CD4-positive, alpha-beta T cell treated with Interleukin-21 for 1 hour (primary cell): ENCODE measurements at places on chromosomes 11 and 22.

GRCh38 chr11:20559523-20560300 lies 39.7 kb upstream of the SLC6A5 start:
- DNase-seq = no peak

DNA sequence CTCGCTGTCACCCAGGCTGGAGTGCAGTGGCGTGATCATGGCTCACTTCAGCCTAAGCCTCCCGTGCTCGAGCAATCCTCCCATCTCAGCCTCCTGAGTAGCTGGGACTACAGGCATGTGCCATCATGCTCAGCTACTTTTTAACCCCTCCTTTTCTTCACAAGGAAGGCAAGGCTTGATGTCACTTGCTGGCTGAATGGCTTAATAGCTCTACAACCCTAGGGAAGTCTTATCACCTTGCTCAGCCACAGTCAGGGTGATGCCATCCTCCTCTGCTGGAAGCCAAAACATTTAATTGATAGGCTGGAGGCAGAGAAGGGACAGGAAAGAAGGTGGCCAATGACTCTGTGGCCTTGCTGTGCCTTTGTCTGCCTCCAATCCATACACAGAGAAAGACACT lies 131.9 kb downstream of the MED15 start:
- DNase-seq = no peak

- no peak for DNase-seq
Measured at GRCh38 chr11:77181226-77181625, 53.2 kb downstream of the MYO7A start.

DNA sequence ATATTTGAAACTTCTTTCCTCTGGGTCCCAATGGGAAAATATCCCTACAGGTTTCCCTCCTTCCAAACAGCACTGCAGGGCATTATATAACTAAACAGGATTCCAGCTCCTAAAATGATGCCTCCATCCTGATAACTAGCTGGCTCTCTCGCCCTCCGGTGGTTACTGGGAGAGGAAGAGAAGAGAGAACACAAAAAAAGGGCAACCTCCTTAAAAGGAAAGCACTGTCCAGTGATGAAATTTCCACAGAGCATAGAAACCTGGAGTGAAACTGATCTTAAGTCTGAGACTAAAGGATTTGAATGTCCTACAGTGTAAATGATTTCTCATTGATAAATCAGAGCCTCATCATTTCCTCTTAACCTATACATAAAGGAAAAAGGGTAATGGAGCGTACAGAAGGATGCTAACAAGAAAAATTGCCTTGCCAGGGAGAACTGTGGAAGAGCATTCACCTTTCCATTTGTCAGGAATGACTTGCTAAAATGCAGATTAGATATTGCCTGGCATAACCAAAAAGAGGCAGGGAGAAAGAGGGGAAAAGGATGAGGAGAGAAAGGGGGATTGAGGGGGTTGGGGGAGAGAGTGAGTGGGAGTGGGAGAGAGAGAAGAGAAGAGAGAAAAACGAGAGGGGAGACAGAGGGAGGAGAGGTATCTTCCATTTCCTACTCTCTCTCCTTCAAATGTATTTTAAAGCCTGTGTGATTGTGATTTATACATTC lies 121.3 kb downstream of the APOL5 start:
- no peak for DNase-seq

DNA sequence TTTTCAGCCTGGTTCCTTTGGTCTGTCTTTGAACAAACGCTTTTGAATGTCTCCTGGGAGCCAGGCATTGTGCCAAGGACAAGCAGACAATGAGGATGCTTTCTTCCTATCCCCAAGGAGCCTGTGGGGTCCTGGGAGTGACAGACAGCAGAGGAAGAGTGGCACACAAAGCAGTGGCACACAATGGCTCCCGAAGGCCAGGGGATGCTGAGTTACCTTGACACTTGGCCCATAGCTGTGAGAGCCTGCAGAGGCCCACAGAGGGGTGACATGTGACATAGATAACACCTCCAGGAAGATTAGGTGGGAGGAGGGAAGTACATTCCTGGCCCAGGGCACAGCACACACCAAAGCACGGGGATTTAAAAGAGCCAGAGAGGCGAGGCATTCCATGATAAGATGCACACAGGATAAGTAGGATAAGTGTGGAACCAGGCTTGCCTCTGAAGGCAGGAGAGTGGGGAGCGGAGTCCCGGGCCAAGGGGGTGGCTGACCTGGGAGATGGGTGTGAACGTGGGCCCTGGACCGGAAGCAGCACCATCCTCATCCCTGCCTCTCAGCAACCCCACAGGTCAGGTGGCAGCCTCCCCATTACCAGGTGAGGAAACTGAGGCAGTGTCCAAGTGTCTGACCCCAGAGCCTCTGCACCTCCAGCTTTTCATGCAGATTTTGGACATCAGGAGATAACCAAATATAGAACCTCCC lies 6.3 kb downstream of the UPB1 start:
- DNase-seq = no peak

DNA sequence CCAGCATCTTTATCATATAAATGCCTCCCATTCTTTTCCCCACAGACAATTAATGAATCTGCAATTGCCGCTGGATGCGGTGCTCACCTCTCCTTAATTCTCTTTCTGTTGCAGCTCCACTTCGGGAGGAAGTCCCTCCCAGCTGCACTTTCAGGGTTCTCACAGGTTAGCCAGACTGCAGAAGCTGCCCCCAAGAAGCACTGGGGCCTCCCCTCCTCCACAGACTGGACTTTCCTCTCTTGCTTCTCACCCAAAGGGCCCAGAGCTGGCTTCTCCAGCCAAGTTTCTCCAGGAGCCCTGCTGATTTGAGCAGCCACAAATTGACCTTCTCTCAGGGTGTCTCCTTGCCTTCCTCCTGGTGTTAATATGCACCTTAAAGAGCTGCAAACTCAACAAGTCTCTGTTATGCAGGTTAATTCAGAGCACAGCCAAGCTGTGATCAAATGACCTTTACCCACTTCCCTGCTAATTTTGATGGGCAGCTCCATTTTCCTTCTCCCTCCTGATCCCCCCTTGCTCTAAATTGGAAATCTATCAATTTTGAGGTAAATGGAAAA lies 298.9 kb downstream of the BUD13 start:
- no peak for DNase-seq

GRCh38 chr11:134938212-134938611 lies 526.2 kb upstream of the B3GAT1 start:
- DNase-seq = no peak

DNA sequence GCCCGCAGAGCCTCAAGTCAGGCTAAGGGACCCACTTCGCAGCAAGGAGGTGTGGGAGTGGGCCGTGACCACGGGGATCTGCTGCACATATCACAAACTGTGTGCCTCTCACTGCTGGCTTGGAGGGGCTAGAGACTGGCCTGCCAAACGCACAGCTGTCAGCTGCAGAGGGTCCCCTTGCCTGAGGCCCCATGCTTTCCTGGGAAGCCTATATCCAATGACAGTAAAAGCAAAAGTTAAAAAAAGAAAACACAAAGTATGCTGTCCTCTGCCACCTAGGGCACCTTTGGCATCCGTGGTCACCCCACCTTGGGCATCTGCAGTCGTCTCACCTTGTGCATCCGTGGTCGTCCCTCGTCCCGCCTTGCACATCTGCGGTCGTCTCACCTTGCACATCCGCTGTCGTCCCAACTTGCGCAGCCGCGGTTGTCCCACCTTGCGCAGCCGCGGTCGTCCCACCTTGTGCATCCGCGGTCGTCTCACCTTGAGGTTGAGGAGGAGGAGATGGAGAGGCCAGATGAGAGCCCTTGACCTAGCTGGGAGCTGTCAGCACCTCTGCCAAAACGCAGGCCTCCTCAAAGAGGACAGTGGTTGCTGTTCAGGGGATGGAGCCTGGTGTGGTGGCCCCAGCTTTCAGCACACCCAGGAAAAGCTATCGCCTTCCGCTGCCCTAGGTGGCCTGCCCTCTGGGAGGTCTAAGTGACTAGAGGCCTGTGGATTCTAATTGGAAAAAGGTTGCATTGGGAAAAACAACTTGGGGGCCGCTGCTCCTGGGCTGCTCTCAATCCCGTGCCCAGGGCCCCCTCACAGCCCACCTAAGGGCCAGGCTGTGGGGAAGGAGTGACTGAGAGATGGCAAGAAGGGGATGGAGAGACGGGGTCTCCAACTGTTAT lies 90.5 kb downstream of the MYEOV start:
- DNase-seq = no peak

- DNase-seq = no peak
Measured at GRCh38 chr11:5546457-5546856, 1.9 kb downstream of the OR52H1 start.

DNA sequence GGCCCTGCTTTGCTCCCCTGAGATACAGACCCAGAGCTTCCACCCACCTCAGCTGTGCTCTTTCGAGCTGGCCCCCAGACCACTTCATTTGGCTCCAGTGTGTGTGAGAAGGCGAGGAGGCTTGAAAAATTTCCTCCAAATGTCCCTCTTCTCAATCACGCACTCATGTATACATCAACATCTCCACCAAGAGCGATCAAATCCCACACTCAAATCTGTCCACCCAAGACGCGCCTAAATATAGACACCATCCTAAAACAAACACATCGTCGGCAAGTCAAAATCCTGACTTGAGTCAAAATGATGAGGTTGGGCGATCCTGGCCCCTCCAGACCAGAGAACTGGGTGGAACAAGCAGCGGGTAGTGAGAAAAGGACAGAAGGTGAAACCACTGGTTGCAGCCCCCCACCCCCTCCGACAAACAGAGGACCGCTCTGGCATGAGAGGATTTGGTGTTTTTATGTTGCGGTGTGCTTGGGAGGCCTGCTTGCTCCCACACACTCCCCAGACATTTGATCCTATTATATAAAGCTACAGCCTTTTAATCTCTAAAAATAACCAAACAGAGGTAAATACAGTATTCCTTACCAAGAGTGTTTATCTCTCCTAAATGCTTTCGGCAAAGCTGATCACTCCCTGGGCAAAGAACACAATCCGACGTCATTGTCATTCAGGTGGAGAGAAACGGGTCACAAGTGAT lies 10.2 kb downstream of the MN1 start:
- no peak for DNase-seq

GRCh38 chr11:16377746-16378145 lies 21.4 kb upstream of the SOX6 start:
- no peak for DNase-seq

- no peak for DNase-seq
Measured at GRCh38 chr11:87560352-87560751, 522.6 kb downstream of the TMEM135 start.

GRCh38 chr11:46890665-46891064 lies 27.7 kb downstream of the LRP4 start:
- no peak for DNase-seq

DNA sequence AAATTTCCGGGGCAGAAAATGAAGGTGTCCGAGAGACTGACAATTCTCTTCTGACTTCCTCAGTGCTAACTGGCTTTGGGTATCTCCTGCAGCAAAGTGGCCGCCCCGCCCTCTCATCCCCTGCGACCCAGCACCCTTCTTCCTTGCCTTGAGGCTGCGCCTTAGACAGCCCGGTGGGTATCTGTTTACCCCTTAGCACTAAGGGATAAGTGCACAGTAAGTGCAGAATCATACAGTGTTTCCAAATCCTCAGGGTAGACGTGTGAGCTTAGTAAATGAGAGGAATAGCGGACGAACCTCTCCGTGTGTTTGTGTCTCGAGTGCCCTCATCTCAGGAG lies 368 bp upstream of the CHORDC1 start:
- DNase-seq = no peak

DNA sequence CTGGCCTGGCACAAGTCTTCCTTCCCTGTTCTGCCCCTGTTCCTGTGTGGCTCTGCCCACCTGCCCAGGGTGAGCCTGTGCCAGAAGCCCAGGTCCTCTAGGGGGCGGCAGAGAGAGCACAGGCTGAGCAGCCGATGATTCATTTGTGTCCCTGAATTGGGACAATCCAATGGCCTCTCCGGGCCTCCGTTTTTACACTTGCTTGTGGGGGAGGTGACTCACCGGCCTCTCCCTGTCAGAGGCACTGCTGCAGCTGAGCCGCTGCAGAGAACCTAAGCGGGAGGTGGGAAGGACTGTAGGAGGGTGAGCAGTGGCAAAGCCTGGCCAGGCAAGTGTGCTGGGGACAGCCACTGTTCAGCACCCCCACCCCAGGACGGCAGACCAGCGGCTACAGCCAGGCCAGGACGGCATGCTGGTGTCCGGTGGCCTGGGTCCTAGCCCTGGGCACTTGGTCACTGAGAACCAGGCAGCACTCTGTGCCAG lies 65.2 kb upstream of the LMO1 start:
- peak; percentile 24 for DNase-seq

DNA sequence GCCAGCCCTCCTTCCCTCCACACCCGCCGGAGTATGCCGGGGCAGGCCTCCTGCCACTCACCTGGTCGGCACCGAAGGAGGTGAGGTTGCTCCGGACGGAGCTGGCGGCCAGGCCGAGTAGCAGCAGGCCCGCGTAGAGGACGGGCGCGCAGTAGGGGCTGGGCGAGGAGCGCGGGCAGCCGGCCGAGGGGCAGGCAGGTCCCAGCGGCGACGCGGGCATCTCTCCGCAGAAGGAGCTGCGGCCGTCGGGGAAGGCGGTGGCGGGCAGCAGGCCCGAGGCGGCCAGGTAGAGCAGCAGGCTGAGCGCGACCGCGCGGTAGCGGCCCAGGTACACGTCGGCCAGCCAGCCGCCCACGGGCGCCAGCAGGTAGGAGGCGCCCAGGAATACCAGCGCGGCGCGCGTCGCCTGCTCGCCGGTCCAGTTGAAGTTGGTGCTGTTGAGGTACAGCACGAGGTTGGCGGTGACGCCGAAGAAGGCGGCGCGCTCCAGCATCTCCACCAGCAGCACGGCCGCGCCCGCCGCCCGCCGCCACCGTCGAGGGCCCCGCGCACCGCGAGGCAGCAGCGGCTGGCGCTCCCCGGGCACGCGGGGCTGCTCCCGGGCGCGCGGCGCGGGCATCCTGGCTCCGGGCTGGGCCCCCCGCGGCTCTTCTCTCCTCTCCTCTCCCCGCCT lies 907 bp downstream of the SLC15A3 start:
- no peak for DNase-seq

DNA sequence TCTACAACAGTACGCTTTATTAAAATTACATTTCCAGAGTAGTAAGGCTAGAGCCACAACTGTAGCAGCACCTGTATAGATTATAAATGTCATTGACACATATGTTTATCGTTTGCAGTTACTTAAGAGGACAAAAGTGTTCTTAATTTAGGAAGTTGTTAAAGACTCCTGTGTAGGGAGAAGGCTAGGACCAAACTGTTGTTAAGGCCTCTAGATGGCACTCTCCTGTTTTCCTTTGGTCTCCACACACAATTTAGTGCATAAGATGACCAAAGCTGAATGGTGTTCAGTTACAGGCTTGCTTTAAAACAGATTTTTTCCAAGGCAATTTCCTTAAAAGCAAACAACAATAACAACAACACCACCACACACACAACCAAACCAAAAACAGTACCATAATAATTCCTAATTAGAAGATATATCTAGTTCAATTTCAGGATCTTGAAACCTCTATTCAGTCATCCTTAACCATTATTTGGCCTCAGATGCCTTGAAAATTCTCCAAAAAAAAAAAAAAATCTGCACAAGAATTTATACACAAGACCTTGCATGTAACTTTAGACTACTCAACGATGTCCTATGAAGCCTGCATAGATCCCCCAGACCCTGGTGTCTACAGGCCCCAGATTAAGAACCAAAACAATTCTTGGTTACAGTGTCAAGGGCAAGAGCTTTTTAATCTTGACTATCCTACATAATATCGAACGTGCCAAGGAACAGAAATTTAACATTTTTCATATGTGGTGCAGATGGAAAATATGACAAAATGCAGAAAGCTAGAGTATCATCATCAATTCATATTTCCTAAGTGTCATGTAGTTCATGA lies 42.6 kb upstream of the APOA1 start:
- DNase-seq = peak; percentile 71

GRCh38 chr11:77267962-77268361 lies 33.5 kb downstream of the GDPD4 start:
- DNase-seq = no peak
